ENCODE measurements at places on chromosomes 13 and 19.
A peak's percentile ranks its signal among the peaks of the same experiment; 100 is the strongest.

- no peak for DNase-seq
Measured at GRCh38 chr13:38103851-38104250, 234.3 kb upstream of the TRPC4 start.

DNA sequence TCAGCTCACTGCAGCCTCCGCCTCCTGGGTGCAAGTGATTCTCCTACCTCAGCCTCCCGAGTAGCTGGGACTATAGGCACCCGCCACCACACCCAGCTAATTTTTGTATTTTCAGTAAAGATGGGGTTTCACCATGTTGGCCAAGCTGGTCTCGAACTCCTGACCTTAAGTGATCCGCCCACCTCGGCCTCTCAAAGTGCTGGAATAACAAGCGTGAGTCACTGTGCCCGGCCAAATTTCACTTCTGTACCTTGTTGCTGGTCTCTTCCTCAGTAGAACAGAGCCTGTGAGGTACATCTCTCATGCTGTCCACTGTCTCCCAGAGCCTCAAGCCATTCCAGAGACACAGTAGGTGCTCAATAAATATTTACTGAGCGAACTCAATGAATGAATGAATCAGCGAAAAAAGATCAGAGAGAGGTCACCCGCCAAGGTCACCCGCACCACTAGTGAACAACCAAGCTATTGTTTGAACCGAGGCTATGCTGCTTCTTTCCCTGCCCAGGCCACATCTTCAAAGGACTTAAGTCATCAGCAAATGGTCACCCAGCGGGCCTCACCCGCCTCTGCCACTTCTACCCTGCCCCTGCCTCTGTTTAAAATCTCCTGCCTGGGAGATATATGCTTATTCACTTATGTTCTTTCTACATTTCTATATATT lies 9.3 kb downstream of the TMEM143 start:
- no peak for DNase-seq

DNA sequence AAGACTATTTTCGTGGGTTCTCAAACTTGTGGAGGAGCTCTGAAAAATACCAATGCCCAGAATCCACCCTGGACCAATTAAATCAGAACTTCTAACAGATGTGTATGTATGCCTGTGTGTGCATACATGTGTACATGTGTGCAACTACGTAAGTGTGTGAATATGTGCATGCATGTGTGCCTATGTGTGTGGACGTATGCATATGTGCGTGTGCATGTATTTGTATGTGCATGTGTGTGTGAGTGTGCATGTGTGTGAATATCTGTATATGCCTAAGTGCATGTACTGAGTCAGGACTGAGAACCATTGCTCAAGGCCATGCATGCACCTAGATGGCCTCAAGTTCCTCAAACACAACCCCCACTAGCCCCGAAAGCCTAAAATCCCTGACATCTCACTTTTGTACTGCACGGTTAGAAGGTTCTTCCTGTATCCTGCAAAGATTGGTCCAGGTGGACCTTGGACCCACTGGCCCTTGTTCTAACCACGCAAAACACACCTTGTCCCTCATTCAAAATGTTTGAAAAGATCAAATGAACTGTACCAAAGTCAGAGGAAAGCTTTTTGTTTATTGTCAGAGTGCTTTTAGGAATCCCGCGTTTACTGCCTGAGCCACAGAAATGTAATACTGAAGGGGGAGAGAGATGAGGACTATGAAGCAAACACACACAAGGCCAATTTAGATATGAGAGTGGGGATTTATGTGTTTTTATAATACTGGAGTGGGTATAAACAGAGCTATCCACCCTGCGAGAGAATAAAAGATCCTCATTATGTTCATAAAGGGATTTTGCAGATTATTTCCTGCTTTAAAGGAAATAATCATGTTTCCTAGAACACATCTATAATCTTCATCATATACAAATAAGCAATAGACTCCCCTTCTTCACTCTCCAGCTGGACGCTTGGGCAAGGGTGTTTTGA lies 39.1 kb downstream of the LATS2 start:
- DNase-seq: no peak

DNA sequence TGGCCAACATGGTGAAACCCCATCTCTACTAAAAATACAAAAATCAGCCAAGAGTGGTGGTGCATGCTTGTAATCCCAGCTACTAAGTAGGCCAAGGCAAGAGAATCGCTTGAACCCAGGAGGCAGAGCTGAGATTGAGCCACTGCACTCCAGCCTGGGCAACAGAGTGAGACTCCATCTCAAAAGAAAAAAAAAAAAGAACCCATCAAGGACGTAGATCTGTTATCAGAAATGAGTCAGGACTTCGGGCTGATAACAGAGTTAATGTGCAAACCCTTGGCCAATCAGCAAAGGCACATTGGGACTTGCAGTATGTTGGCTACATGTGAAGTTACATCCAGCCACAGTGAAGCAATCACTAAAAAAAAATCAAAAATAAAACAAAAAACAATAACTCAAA lies 4.8 kb upstream of the LGALS7B start:
- no peak for DNase-seq

GRCh38 chr13:105170438-105170837 lies 1365.0 kb downstream of the EFNB2 start:
- no peak for DNase-seq

- no peak for DNase-seq
Measured at GRCh38 chr13:87712012-87712411, 40.8 kb downstream of the SLITRK5 start.

DNA sequence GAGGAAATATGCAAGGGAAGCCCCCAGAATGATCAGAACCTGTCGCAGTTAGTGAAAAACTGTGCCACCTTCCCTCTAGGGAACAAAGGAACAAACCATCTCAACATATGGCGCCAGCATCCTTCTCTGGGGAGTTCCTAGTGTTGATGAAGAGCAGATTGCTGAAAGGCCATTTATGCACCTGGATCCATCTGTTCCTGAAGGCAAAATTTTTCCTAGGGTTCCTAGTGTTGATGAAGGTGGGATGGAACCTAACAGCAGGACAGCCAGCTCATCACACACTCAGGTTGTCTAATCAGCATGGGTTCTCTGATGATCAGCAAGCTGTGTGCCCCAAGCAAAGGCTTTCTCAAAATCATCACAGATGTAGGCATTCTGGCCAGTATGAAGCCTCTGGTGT lies 32.6 kb downstream of the ZNF473 start:
- DNase-seq: no peak

DNA sequence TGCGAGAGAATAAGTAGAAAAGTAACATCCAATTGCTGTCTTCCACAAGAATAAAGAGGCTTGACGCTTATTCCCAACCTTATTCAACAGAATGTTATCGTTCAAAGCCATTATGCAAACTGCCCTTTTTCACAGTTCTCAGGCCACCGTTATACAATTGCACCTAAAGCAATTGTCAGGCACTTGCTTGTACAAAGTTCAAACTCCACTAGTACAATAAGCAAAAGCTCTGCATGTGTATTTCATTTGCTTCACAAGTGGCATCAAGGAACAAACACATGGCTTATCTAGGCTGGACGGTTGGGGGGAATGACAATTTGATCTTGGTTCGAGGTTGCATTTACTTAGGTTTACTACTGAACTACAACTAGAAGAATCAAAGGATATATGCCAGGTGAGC lies 815.6 kb downstream of the EFNB2 start:
- DNase-seq: no peak

DNA sequence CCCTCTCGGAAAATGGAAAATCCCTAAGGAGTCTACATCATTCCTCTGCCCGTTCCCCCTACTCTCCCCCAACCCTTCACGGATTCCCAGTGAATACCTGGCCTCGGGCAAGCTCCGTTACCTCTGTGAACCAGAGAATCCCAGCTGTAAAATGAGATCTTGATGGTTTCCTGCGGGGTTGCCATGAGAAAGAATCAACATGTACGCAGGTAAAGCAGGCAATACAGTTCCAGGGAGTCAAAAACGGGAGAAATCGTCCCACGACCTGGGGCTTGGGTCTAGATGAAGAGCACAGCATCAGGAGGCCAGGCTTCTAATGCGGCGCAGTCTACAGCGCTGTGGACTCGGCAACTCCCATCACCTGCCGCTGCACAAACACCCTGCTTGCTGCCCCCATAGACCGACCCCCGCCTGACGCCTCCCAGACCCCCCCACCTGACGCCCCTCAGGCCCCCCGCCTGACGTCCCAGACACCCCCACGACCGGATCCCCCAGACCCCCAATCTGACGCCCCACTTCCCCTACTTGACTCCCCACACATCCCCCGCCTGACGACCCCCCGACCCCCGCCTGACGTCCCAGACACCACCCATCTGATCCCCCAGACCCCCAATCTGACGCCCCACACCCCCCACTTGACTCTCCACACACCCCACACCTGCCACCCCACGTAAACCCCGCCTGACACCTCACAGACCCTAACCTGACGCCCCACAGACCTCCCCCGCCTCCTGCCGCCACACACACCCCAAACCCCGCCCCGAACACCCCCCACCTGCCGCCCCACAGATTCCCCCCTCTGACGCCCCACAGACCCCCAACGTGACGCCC lies 680 bp downstream of the LIG4 start:
- DNase-seq: no peak

GRCh38 chr13:51584731-51585672 lies 740 bp downstream of the WDFY2 start:
- DNase-seq: peak; percentile 57

GRCh38 chr19:17455308-17456123 lies 5.2 kb downstream of the NXNL1 start:
- no peak for DNase-seq

- DNase-seq: no peak
Measured at GRCh38 chr19:23075031-23075733, 41.6 kb upstream of the ZNF730 start.

DNA sequence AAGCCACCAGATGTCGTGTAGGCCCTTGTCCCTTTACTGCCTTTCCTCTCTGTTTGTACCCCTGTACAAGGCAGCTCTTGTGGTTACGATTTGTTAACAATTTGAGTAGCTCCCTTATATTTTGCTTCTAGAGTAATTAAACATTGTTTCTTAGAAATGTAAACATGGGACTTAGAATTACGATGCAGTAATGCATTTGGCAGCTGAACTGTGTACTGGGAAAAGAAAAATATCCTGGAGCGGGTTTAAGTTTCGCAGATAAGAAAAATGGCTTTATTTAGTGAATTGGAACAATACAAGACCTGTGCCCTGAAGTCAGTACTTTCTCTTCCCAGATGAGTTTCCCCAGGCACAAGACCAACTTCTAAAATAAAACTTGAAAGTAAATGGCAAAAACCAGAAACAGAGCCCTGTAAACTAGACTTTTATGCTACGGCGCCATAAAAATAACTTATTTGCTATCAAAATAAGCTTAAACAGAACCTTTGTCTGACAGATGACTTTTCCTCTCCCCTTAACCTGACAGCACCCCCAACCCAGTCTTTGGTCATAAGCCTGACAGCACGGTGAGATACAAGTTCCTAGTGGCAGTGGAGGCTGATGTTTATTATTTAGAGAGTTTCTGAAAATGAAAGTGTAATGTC lies 63.0 kb downstream of the LRCH1 start:
- no peak for DNase-seq

GRCh38 chr13:45167611-45168554 lies 33.0 kb downstream of the KCTD4 start:
- no peak for DNase-seq

DNA sequence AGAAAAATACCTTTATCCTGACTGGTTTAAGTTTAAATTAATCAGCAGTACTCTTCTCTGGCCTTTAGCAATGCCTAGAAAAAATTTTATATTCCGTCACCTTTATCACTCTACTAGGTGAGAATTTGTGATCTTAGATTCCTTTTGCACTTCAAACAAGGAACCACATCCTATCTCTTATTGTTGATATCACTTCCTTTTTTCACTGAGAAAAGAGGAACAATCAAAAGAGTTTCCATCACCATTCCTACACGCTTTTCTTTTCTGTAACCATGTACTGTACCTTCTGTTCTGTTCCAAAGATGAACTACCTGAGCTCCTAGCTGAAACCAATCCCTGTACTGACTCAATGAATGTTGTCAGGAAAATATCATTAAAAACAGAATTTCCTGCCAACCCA lies 1379.0 kb upstream of the MIR17HG start:
- DNase-seq: no peak

- no peak for DNase-seq
Measured at GRCh38 chr13:48816700-48817099, 159.0 kb upstream of the FNDC3A start.

DNA sequence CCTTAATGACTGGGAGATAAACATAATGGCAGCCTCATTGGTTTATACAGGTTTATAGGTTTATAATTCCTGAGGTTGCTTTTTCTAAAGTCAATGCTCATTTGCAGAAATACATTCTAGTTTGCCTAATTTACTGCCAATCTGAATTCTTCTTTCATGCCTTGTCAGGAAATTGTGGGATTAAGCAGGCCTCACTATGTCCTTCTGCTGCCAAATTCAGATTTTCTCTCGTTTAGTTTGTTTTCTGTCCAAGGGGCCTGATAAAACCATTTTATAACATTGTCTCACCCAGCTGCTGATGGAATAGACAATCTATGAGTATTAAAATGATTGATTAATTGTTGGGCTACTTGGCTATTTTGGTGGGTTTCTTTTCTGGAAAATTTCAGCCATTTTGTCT lies 42.4 kb upstream of the OBI1 start:
- no peak for DNase-seq

GRCh38 chr13:63175536-63175935 lies 1759.9 kb upstream of the PCDH20 start:
- no peak for DNase-seq

DNA sequence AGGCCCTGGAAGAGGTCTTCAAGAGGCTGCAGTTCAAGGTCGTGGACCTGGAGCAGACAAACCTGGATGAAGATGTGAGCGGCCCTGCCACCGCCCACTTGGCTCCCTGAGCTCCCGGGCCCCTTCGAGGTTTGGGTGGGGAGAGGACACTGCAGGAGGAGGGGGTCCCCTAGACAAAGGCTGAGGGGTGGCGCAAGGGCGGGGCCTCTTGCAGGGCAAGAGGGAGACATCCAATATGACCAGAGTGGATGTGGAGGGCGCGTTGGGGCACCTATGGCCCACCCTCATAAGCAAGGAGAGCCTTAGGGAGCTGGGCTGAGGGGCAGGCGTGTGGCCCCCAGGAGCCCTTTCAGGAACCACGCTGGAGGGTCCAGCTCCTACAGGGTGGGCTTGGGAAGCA lies 20.2 kb downstream of the NKPD1 start:
- DNase-seq: no peak

GRCh38 chr13:104008541-104009435 lies 942.6 kb upstream of the SLC10A2 start:
- no peak for DNase-seq

- no peak for DNase-seq
Measured at GRCh38 chr13:48093588-48093987, 1.3 kb downstream of the MED4 start.

DNA sequence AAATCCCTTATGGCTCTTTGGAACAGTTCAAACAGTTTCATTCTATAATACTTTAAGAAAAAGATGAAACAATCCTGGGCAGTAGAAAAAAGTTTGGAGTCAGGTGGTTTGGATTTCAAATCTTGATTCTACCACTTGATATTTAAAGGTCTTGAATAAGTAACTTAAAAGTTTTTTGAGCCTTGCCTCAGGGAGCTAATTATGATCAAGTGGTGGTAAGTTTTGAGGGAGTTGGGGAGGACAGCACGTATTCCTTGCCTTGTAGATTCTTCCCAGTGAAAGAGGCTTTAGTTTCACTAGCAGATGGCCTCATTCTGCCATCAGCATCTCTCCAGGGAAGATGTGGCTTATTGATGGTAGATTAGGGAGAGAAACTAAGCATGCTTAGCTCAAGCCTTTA lies 168.4 kb upstream of the CSNK1A1L start:
- DNase-seq: no peak

GRCh38 chr13:25292301-25292700 lies 5.0 kb upstream of the MTMR6 start:
- no peak for DNase-seq

- no peak for DNase-seq
Measured at GRCh38 chr19:41851456-41851855, 6.6 kb downstream of the DMRTC2 start.
